ENCODE measurements at places on chromosomes 5 and 9. TPM values are rescaled to one million over a fixed set of nuclear protein-coding genes. Genes with fewer than 3 reads are reported as not detected.

NSG2 gene
- total RNA-seq = not detected

OR1J2 gene
- total RNA-seq = not detected

- DNase-seq = no peak
Measured at GRCh38 chr5:640461-641330, 28.6 kb downstream of the CEP72 start.

DNA sequence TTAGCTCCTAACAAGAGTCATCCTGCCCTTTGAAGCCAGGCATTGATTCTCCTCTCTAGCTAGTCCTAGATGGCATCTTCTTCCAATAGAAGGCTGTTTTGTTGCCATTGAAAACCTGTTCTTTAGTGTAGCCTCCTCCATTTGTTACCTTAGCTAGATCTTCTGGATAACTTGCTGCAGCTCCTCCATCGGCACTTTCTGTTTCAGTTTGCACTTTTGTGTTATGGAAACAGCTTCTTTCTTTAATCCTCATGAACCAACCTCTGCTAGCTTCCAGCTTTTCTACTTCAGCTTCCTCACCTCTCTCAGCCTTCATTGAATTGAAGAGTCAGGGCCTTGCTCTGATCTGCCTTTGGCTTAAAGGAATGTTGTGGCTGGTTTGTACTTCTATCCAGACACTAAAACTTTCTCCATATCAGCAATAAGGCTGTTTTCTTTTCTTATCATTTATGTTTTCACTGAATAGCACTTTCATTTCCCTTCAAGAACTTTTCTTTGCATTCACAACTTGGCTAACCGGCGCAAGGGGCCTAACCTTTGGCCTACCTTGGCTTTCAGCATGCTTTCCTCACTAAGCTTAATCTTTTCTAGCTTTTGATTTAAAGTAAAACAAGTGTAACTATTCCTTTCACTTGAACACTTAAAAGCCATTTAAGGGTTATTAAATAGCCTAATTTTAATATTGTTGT is 166.5 kb upstream of the SLC12A2 start:
- no peak for DNase-seq

DNA sequence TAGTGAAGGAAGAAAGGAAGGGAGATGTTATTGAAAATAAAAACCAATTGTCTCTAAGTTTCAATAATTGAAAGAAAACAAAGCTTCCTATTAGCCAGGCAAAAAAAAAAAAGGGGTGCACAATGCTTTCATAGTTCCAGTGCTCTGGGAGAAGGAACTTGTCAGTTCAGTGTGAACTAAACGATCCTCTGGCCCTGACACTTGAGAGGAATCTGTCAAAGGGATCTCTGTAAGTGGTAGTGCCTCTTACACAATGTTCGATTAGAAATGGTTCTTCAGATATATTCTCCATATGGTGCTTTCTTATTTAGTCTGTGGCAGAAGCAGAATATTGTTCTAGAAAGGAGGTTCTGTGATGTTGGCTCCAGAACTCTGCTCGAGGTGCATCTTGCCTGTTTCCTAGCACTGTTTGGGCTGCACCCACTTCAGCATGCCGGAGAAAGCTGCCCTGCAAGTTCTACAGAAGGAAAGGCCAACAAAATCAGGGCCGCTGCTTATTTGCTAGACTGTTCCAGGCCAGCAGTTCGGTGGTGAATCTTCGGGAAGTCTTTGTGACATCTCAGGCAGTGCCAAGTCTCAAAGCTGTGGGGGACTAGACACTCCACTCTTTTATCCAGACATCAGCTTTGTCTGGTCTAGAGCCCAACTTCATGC is 90.9 kb downstream of the PIK3R1 start:
- DNase-seq = no peak

ANAPC2 gene
- 41.5 TPM for total RNA-seq

- no peak for DNase-seq
Measured at GRCh38 chr9:115202960-115203751, 85.2 kb upstream of the TNC start.

- DNase-seq = no peak
Measured at GRCh38 chr9:12968093-12968492, 193.3 kb downstream of the LURAP1L start.

DNA sequence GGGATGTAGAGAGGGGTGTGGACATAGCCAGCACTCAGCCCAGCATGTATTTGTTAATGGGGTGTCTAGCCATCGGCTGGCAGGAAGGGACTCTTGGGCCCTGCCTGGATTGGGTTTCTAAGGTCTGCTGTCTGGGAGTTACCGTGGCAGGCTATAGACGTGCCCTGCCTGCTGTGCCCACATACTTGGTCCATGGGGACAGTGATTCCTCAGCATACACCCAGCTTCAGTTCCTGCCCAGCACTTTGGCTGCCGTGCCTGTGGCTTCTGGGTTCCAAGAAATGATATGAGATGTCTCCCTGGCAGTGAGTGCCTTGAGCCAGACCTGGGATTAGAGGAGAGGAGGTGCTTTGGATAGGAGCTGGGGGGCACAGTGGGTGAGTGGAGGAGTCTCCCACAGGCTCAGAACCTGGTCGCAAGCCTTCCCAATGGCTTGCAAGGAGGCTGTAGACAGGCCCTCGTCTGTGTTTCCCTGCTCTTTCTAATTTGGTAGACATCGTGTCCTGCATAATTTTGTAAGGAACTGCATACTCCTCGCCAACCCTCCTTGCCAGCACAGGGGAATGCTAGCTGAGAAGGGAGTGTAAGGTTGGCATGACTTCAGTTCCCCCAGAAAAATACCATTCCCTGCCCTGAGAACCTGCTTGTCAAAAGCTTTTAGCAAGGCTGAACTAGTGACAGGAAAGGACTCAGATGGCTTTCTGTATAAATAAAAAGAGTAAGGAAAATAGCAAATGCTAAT is 287.9 kb downstream of the ZSWIM6 start:
- DNase-seq = no peak

HTR1A gene
- total RNA-seq = 4.7 TPM

Data from GM23338 (cell line).